ENCODE measurements at places on chromosomes 16 and 17.

DNA sequence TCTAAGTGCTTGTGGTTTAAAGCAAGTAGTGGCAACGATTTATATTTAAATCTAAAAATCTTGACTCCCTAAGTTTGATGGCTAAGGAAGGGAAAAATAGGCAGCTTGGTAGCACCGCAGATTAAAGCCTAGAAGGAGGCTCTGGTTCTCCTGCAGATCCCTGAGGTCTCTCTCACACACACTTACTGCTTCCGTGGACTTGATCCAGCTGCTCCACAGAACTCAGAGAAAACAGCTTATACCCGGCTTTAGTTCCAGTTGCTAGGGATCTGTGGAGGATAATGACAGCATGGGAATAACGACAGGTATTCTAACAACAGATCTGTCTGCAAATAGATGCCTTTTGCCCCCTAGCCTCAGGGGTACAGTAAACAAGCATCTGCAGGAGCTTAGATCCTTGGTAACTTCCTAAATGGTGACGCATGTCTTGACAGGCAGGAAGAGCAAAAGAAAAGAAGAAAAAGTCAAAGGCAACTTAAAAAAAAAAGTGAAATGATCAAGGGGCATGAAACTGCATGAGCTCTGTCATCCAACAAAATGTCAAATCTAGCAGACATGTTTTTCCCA, 4.5 kb downstream of the WIPI1 start:
- no peak overlapping the region for H3K27ac ChIP-seq
- H3K4me3 ChIP-seq = no peak overlapping the region
- H3K36me3 ChIP-seq = peaks cover 7% of the 10 kb centered on the region
- H3K4me1 ChIP-seq = peaks cover 16% of the 10 kb centered on the region

DNA sequence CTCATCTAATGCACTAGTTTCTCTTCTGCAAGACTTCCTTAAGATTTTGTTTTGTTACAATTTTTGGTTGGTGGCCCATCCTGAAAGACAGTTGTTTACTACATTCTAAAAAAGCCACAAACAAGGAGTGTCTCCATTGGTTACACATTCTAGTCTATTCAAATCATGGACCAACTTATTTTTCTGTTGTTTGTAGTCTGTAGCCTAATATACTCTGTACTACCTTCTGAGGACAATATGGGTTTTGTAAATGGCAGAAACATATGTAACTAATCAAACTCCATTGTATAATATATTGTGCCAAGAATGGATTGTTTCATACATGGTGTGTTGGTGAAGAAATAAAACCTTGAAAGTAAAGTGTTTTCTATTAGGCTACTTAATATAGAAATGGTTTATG, 79.5 kb upstream of the DHX40 start:
- DNase-seq = no peak
- H3K27ac ChIP-seq = no peak overlapping the region
- H3K4me1 ChIP-seq = no peaks in the 10 kb centered on the region
- H3K4me3 ChIP-seq = no peak overlapping the region

- H3K4me3 ChIP-seq = no peak overlapping the region
- peaks cover 36% of the 10 kb centered on the region for H3K4me1 ChIP-seq
These were observed 2.0 kb downstream of the NEUROD2 start for GRCh38 chr17:39605492-39606433.

DNA sequence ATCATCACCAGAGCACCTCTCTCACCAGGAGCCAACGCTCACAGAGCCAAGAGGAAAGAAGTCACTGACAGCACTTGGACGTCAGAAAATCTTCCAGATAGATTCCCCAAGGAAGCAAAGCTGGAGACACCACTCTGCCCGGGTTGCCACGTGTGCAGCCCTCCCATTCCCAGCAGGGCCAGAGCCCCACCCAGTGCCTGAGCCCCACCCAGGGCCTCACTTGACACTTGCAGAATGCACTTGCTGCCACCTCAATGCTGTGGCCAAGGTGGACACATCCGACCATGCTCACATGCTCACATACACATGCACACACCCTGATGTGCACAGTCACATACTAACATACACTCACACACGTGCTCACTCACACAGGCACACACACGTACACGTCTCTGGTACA, 240.7 kb downstream of the RBFOX3 start:
- H3K27ac ChIP-seq = no peak overlapping the region
- H3K36me3 ChIP-seq = no peaks in the 10 kb centered on the region
- H3K4me3 ChIP-seq = no peak overlapping the region
- no peaks in the 10 kb centered on the region for H3K27me3 ChIP-seq
- no peaks in the 10 kb centered on the region for H3K4me1 ChIP-seq

DNA sequence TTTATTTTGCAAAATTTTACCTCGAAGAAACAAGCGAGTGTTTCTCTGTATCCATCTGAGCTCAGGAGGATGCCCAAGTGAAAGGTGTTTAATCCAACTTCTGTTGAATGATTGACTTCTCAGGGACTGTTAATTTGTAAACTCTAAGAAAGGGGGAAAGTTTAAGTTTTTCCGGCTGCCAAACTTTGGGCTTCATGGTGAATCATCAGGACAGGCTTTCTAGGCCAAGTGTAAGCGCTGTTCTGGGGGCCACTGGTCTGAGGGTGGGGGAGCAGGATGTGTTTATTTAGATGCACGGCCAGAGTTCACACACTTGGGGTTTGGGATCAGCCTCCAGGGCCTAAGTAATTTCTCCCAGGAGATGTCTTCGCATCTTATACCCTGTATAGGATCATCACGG, 110.4 kb downstream of the PITPNC1 start:
- H3K4me1 ChIP-seq = peaks cover 36% of the 10 kb centered on the region
- no peak overlapping the region for H3K4me3 ChIP-seq
- no peaks in the 10 kb centered on the region for H3K36me3 ChIP-seq
- DNase-seq = no peak

DNA sequence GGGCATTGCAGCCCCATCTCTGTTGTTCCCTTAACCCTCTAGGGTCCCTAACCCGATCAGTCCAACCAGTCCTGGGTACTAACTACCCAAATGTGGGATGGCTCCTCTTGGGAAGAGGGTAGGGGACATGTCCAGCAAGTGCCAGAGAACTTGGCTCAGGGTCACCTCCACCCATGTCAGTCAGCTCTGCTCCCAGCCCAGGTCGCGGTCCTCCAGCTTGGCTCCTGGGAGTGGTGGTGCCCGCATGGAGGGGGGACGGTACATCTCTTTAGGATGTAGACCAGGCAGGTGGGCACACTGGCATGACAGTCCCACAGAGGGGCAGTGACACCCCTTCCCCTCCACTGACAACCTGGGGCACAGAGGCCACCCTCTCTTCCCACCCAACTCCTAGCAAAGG, 6.0 kb downstream of the TMUB2 start:
- no peak for DNase-seq
- no peaks in the 10 kb centered on the region for H3K27me3 ChIP-seq

DNA sequence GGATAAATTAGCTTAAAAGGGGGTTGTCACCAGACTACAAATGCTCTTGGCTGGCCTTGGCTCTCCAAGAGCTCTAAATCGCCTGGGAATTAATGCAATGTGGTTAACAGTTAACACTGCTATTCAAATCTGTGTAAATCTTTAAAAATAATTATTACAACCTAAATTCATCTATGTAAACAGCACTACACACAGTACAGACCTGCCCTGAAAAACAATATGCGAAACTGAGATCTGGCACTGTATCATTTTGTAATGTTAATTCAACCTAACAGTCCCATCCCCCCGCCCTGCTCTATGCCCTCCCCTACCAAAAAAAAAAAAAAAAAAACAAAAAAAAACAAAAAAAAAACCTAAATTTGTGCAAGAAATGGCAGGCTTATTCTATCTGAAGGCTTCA, 40.9 kb downstream of the DCUN1D3 start:
- no peaks in the 10 kb centered on the region for H3K4me1 ChIP-seq
- no peaks in the 10 kb centered on the region for H3K27me3 ChIP-seq
- no peak for DNase-seq
- H3K27ac ChIP-seq = no peak overlapping the region
- H3K36me3 ChIP-seq = peaks cover 17% of the 10 kb centered on the region
- no peak overlapping the region for H3K4me3 ChIP-seq

DNA sequence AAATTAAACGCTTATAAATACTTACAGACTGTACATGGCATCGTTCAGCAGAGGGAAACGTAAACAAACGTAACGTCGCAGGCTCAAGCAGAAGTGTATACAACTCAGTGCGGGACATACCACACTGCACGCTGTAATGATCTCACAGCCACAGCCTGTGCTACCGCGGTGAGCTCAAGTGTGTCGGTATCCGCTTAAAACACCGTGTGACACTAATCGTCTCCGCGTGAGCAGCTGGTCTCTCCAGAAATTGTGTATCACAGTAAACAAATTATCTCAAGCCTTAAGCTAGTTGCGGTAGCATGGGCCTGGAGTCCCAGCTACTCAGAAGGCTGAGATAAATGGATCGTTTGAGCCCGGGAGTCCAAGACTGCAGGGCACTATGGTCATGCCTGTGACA, 115.3 kb downstream of the ANKRD11 start:
- peaks cover 64% of the 10 kb centered on the region for H3K4me1 ChIP-seq
- H3K4me3 ChIP-seq = no peak overlapping the region
- H3K27me3 ChIP-seq = no peaks in the 10 kb centered on the region
- H3K36me3 ChIP-seq = no peaks in the 10 kb centered on the region

DNA sequence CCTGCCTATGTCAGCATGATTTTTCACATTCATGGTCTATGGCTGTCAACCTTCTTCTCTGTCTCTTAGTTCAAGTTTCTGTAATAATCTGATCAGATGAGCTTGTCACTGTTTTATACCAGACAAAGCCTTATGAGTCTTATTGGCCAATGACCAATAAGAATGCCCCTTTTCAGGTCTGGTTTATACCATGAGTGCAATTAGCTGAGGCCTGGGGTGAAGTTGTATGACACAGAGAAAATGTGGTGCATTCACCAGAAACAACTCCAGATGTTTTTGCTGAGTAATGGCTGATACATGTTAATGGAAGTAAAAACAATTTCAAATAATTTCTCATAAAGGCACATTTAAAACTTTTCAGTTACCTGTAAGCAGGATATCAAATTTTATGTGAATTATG, 218.6 kb upstream of the CDH8 start:
- no peak overlapping the region for H3K4me3 ChIP-seq
- no peaks in the 10 kb centered on the region for H3K4me1 ChIP-seq
- no peak for DNase-seq
- no peaks in the 10 kb centered on the region for H3K36me3 ChIP-seq
- H3K27me3 ChIP-seq = no peaks in the 10 kb centered on the region

DNA sequence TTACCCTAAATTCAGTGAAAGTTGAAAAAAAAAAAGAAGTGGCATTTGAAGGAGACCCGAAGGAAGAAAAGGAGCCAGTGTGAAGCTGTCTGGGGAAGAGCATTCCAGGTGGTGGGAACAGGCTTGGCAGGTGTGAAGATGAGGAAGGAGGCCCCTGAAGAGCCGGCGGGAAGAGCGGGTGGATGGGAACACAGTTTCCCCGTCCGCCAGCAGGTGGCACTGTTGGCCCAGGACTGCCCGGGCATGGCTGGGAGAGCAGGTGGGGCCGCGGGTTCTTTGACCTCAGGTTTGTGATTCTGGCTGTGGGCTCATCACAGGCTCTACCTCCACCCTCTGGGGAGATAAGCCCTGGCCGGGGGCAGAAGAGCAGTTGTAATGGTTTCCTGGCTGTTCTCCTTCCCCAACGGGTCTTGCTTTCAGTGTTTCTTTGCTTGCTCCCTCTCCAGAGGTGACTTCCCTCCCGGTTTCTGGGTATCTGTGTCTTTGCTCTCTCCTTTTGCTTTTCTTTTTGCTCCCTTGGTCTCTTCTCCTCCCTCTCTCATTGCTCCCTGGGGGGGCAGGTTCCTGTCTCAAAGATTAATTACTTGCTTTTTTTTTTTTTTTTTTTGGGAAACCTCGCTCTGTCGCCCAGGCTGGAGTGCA, 32.3 kb downstream of the RAP1GAP2 start:
- no peak overlapping the region for H3K4me3 ChIP-seq
- H3K4me1 ChIP-seq = peaks cover 24% of the 10 kb centered on the region
- DNase-seq = peak; percentile 72
- H3K27me3 ChIP-seq = no peaks in the 10 kb centered on the region
- no peak overlapping the region for H3K27ac ChIP-seq
- H3K36me3 ChIP-seq = peaks cover 6% of the 10 kb centered on the region

DNA sequence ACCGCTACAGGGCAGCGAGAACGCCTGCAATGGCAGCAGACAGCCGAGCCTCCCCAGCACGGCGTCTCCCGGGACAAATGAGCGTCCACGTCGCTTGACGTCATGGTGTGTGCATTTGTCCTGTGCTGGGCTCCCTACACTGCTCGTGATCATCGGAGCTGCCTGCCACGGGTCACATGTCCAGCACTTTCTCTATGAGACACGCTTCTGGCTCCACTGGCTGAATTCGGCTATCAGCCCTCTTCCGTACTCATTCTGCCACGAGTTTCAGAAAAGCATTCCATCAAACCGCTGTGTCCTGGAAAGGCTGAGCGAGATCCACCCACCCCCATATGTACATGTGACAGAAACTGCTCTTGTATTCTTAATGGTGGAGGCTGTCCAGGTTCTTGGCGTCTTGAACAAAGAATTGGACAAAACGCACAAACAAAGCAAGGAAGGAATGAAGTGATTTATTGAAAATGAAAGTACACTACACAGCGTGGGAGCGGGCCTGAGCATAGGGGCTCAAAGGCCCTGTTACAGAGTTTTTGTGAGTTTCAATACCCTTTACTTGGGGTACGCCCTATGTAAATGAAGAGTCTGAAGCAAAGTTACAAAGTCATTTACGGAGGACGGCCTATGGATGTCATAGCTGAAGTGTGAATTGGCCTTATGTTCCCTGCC, 28.5 kb upstream of the SHCBP1 start:
- H3K27ac ChIP-seq = no peak overlapping the region
- H3K4me3 ChIP-seq = no peak overlapping the region
- DNase-seq = no peak
- H3K36me3 ChIP-seq = no peaks in the 10 kb centered on the region
- no peaks in the 10 kb centered on the region for H3K4me1 ChIP-seq

DNA sequence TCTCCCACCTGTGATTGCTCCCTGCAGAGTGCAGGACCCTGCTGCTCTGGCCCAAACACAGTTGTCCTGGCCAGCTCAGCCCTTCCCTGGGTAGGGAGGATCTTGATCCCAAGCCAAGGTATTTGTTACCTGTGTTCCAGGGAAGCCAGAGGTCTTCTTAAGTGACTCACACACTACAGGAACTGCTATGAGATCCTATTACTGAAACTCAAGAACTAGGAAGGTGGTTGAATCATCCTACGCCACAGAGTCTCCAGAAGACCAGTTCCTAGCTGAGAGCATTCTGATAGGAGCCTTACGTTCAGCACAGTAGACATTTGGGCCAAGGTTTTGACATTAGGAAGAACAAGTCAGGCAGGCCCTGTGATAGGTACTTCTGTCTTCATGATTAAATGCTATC, 12.0 kb downstream of the CHST6 start:
- peaks cover 2% of the 10 kb centered on the region for H3K27me3 ChIP-seq
- H3K36me3 ChIP-seq = no peaks in the 10 kb centered on the region
- no peak overlapping the region for H3K27ac ChIP-seq

GRCh38 chr17:41404024-41404671, 6.7 kb upstream of the KRT31 start:
- no peaks in the 10 kb centered on the region for H3K27me3 ChIP-seq
- no peak overlapping the region for H3K4me3 ChIP-seq
- H3K36me3 ChIP-seq = no peaks in the 10 kb centered on the region
- DNase-seq = peak; percentile 27
- H3K4me1 ChIP-seq = peaks cover 34% of the 10 kb centered on the region

DNA sequence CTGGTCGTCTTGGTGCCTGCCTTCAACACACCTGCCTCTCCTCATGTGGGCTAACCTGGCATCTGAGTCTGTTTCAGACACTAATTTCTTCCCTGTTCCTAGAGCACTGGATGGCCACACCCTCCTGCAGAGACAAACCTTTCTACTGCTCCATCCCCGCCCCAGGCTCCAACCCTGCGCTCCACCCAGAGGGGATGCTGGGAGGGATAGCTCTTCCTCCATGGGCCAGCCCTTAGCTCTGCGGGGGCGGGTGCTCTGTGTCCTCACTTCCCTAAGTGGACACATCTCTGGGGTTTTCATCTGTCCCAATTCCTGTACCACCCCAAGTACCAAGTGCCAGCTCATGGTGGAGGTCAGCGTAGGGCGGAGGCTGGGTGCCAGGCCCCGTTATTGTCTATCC, 11.0 kb upstream of the CRISPLD2 start:
- H3K27me3 ChIP-seq = no peaks in the 10 kb centered on the region
- no peaks in the 10 kb centered on the region for H3K36me3 ChIP-seq
- no peak for DNase-seq

Data from CD4-positive, alpha-beta memory T cell (primary cell).